Suppressor macrophage (primary cell): ENCODE measurements at places on chromosomes 6 and 20.

GRCh38 chr6:7566107-7566506 is 23.9 kb upstream of the SNRNP48 start:
- DNase-seq: no peak

GRCh38 chr20:63703471-63703975 is 4.3 kb downstream of the ARFRP1 start:
- no peak for DNase-seq

- DNase-seq: peak; percentile 31
Measured at GRCh38 chr6:127118298-127119101, at the start of gene RSPO3. Gene RSPO3 (plus strand): TSS chr6:127118671. CDS start chr6:127119193, 522 bp downstream.

- no peak for DNase-seq
Measured at GRCh38 chr6:42296614-42297013, 79.0 kb upstream of the MRPS10 start.

DNA sequence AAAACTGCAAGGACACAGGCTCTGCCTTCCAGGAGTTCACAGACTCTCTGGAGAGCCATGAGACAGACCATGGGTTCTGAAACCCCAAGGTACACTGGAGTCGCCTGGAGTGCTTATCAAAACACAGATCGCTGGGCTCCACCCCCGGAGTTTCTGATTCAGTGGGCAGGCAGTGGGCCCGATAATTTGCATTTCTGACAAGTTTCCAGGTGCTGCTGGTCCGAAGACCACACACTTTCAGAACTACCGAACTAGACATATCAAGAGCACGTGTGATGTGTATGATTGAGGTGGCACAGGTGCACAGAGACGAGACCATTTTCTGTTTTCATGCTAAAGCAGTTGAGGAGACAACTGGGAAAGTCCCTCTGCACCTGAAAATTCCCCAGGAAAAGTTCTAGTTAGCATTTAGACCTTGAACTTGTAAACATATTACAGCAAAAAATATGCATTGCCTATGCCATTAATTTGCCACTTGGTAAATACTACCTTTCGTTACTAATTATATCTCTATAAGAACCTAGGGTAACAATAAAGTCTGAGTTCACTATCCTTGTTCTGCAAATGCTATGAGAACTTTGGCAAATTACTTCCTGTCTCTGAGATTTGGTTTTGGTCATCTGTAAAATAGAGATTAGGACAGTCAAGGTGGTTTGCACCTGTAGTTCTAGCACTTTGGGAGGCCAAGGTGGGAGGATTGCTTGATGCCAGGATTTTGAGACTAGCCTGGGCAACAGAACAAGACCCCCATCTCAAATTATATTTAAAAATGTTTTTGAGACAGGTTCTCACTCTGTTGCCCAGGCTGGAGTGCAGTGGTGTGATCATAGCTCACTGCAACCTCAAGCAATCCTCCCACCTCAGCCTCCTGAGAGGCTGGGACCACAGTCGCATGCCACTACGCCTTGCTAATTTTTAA is 14.3 kb upstream of the PIM1 start:
- DNase-seq: no peak

GRCh38 chr6:97885828-97886227 is 602.8 kb upstream of the MMS22L start:
- DNase-seq: no peak

- DNase-seq: no peak
Measured at GRCh38 chr20:63054103-63054474, 47.3 kb upstream of the BHLHE23 start.

GRCh38 chr6:105753207-105753606 is 332.9 kb upstream of the PRDM1 start:
- no peak for DNase-seq

- no peak for DNase-seq
Measured at GRCh38 chr20:48619126-48620101, 208.4 kb downstream of the PREX1 start.

GRCh38 chr6:131362070-131362469 is 211.0 kb upstream of the ARG1 start:
- no peak for DNase-seq

- DNase-seq: no peak
Measured at GRCh38 chr6:151186306-151186705, 53.5 kb upstream of the AKAP12 start.
